ENCODE measurements at places on chromosomes 6 and 20.

GRCh38 chr6:104799134-104799657 lies 60.5 kb downstream of the HACE1 start:
- DNase-seq: no peak

- DNase-seq: no peak
Observed at GRCh38 chr6:119105282-119105681, 26.8 kb upstream of the FAM184A start.

GRCh38 chr20:53547664-53548239 lies 45.9 kb downstream of the ZNF217 start:
- DNase-seq: peak; percentile 36

DNA sequence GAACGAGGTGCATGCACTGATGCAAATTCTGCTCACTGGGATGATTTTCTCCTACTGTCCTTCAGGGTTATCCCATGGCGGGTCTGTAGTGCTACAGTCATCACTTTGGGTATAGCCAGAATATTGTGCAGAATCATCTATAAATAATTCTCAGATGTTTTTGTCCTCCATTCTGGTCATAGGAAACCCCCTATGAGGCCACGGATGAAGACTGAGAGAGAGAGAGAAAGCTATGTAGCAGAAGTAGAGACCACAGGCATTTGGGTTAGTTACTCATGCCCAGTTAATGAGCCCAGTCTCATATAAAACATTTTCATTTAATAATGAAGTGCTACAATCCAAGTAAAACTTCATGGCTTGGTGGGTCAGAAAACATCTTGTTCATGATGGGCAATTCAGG lies 145.1 kb upstream of the PLN start:
- no peak for DNase-seq

DNA sequence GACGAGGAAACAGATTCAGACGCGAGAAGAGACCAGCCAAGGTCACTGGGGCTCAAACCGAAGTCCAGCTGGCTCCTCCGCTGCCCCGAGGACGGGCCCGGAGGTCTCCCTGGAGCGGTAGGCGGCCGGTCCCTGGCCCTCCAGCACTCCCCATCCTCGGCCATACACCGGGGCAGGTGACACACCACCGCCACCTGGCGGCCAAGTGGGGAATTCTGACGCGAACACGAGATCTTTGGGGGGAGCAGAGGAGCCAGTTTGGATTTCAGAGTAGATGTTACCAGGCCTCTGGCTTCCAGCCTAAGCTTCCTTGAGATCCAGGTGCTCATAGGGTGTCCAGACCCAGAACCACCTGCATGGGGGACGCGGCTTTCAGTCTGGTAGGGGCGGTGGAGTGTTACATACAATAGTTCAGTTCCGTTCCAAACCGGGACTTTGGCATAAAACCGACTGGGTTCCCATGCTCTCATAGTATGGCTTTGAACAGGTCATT lies 16.1 kb downstream of the BPIFB1 start:
- DNase-seq: peak; percentile 60

DNA sequence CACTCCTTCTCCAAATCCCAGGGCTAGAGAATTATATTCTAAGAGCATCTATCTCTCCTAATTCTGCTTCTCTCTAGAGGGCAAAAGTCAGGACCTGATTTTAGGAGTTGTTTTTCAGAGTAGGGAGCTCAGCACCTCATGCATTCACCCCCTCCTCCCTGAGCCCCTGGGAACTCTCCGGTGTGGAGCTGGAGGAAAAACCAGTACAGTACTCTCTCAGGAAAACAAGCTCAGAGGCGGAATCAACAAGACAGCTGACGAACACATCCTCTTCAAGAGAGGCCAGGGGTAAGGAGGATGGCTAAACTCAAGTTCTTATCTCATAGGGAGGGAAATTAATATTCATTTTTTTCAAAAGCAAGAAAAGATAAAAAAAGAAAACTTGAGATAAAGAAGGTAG lies 120.1 kb upstream of the CDYL start:
- no peak for DNase-seq

- DNase-seq: no peak
Observed at GRCh38 chr20:9457136-9457535, 57.3 kb upstream of the LAMP5 start.

- no peak for DNase-seq
Observed at GRCh38 chr6:114569669-114570068, 226.8 kb upstream of the HS3ST5 start.

- no peak for DNase-seq
Observed at GRCh38 chr6:150685860-150686259, 86.2 kb downstream of the PLEKHG1 start.

- DNase-seq: no peak
Observed at GRCh38 chr6:74860456-74860855, 345.4 kb downstream of the COL12A1 start.

- no peak for DNase-seq
Observed at GRCh38 chr6:44678252-44678935, 290.9 kb downstream of the CDC5L start.

GRCh38 chr6:4668271-4669179 lies 107.7 kb upstream of the CDYL start:
- DNase-seq: no peak

DNA sequence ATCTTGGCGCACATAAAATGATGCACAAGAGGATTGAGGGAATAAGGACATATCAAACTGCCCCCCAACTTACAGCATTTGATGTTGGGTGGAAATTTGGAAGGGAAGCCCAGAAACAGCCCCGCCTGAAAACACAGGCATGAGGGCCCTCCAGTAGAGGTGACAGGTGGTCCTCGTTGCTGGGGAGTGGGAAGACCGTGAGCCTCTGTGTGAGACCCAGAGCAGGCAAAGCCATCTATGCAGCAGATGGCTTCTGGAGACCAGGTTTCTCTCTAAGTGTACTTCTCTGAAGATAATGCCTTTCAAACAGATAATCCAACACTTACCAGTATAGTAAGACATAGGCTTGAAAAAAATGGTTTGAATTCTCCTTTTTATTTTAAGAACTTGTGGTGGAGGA lies 132.2 kb upstream of the INSM1 start:
- no peak for DNase-seq

DNA sequence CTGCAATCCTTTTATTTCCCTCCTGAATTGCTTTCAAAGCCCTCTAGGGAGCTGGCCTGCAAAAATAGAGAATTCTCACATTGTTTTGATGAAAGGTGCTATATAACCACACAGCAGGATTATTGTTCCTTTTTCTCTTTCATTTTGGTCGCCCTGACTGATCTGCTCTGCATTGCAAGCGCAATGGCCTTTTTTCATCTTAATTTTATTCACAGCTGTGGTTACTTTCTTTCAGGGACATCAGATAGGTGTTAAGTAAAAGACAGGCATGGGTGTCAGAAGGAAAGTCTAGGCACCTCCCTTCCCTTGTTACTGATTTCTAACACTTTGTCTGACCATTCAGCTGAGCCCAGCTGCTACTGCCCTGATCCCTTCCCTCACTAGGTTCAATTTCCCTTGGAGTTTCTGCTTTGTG lies 850.5 kb upstream of the MAP3K7 start:
- DNase-seq: no peak

GRCh38 chr6:3427687-3428085 lies 29.2 kb downstream of the SLC22A23 start:
- peak; percentile 85 for DNase-seq

GRCh38 chr6:40879169-40879568 lies 159.9 kb downstream of the UNC5CL start:
- DNase-seq: no peak

DNA sequence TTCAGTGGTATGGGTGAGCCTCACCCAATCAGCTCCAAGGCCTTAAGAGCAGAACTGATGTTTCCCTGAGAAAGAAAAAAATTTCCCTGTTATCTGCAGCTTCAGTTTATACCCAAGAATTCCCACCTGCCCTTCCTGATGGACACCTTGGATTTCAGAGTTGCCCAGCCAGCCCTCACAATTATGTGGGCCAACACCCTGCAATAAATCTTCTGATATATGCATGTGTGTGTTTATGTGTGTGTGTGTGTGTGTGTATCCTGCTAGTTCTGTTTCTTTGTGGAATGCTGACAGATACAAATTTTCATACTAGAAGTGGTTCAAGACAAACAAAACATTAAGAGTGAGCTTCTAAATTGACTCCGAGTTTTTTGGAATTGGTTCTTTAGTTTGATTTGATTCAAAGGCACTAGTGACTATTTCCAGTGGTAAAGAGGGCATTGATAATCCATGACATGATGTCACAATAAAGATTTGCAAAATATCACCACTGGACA lies 246.6 kb upstream of the BTBD3 start:
- DNase-seq: no peak

DNA sequence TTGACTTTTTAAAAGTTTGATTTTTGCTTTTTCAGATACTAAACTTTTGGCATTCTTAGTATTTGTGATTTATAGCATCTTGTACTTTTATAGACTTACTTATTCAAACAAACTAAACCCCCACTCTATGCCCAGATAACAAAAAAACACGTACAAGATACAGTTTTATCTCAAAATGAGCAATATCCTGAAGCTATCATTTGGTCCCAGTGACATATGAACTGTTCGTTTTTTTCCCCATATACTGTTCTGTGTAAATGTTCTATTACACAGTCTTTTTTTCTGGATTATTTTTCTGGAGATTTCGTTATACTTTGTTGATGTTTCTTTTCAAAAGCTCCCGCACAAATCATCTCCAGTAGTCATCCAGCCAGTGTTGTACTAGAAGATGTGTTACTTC lies 27.3 kb upstream of the SERINC3 start:
- DNase-seq: no peak

DNA sequence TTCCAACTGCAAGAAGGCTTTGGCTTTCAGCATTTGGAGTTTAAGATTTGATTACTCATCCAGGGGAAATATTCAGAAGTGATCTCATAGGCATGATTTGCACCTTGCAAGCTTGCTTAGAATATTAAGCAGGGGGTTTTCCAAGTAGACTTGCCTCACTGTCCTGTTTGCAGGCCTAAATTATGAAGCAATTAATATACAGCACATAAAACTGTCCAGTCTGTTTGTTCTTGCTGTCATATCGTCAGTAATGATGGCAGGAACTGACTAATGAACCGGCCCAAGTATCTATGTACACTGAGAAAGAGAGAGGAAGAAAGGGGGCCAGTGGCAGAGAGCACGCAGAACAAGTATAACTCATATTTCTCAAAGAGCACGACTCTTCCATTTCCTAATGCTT lies 212.5 kb upstream of the SUPT3H start:
- no peak for DNase-seq
